ENCODE measurements at places on chromosomes 5 and 9.

GRCh38 chr9:129328355-129329042 is 150.4 kb upstream of the IER5L start:
- DNase-seq = peak; percentile 66

- DNase-seq = peak; percentile 71
Observed at GRCh38 chr5:36669015-36669651, 62.7 kb downstream of the SLC1A3 start.

DNA sequence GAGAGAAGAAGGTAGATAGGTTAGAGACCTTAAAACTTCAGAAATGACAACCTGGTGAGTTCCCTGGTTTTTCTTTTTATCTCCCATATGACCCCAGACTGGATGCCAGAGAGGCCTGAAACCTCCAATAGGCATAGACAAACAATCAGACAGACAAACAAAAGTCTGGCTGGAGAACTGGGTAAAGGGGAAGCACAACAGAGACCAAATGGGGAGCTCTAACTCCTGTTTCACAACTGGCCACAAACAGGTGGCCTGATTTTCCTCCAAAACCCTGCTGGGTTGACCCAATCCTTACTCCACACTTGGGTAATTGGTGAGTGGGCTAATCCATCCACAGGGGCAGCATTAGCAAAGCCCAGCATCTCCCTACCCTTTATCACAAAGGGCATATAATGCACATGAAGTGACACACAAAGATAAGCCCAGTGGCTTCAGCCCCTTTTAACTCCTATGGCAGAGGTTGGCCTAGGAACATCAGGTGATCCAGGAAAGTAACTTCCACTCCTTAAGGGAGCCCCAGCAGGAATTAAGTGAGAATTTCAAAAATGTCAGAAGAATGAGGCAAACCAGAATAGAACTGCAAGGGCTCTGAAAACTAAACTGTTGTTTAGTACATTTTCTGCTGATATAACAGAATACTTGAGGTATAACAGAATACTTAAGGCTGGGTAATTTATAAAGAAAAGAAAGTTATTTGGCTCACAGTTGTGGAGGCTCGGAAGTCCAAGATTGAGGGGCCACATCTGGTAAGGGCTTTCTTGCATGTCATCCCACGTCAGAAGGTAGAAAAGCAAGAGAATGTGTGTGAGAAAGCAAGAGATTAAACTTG is 60.9 kb upstream of the ROR2 start:
- no peak for DNase-seq

DNA sequence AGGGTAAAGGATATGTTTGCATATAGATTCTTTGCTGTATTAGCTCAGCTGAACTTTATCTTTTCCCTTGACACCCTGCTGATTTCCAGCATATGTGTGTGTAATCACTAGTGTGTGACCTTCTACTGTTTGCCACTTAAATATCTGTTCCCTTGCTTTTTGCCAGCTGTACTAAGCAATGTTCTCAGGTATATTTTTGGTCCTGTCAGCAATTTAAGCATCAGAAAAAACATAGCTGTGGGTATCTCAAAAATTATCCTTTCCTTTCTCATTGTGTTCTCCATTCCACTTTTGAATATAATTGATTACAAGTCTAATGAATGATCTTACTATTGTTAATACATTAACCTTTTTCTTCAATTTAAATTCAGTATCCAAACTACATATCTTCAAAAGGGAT is 59.2 kb upstream of the CDH10 start:
- no peak for DNase-seq

- no peak for DNase-seq
Observed at GRCh38 chr5:17388717-17389116, 109.3 kb upstream of the TAF11L2 start.

GRCh38 chr5:139543423-139543991 is 17.6 kb upstream of the UBE2D2 start:
- DNase-seq = peak; percentile 30

GRCh38 chr9:18237776-18238175 is 236.2 kb upstream of the ADAMTSL1 start:
- no peak for DNase-seq

DNA sequence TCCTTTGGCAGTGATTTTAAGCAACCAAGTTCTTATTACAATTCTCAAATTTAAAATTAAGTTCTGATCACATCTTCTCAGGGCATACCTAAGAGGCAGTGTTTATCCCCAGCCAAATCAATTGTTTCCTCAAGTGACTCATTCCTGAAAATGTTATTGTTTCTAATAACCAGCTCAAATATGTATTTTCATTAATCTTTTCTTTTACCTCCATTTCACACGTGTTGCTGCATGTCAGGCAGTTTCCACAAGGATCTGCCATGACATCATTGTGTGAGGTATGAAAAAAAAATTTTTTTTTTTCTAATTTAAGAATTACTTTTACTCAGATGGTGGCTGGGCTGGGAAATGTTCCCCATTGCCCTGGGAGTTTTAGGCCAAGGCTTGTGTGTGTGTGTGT is 113.0 kb upstream of the NTRK2 start:
- no peak for DNase-seq

DNA sequence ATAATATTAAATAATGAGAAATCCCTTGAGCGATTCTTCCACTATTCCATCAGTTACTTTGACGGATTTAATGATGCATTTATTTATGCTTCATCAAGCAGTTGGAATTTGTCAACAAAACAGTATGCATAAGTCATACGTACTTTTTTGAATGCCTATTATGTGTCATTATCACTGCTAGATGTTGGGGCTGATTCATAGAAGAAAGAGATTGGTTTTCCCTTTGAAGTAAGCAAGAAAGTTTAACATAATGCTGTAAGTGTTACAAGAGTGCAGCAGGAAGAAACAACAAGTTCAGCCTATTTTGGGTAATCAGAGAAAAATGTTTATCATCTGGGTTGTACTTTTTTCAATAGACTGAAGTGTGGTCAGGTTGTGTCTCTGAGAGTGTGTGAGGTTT is 121.2 kb upstream of the RANBP3L start:
- DNase-seq = peak; percentile 61

- DNase-seq = no peak
Observed at GRCh38 chr9:38393128-38393796, 760 bp downstream of the ALDH1B1 start.

DNA sequence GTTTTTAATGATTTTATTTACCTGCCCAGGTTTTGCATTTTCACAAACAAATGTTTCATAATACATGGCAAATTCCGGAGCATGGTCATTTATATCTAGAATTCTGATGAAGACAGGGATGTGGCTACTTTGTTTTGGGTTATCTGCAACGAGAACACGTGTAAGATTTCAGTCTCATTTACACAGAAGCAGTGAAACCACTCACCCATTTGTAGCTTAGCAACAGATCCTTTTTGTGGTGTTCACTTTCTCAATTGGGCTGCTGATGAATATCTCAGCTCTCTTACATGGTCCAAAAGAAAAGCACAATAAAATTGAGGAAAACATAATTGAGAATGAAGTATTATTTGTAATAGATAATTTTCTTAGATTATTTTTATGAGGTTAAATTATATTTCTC is 148.6 kb downstream of the CDH9 start:
- DNase-seq = no peak

DNA sequence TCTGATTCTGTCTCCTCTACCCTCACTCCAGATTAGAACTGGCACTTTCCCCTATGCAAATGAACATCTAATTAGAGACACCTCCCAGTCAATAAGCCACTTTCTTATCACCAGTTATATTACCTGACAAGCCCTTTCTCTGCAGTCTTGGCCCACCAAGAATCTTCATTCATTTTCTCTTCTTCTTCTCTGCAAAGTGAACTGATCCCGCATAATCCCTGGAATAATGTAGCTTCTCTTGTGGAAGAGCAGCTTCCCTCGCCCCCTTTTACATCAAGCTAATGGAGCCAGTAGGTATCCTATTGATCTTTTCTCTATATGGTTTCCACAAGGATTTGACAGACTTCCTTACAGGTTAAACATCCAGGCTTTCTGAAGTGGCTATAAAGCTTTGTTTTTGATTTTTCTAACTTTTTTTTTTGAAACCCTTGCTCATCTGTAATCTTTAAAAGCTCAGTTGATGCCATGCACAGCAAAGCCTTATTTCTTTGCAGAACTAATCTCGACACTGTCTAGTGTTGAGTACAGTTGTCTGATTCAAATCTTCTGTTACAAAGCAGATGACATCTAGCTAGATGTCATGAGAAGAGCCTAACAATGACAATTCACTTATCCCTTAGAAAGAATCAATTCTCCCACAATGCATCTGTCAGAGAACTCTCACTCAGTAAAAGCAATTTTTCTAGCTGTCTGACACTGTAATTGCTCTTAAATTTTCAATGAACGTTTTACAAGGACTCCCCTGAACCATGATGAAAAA is 281.4 kb downstream of the ISL1 start:
- no peak for DNase-seq

DNA sequence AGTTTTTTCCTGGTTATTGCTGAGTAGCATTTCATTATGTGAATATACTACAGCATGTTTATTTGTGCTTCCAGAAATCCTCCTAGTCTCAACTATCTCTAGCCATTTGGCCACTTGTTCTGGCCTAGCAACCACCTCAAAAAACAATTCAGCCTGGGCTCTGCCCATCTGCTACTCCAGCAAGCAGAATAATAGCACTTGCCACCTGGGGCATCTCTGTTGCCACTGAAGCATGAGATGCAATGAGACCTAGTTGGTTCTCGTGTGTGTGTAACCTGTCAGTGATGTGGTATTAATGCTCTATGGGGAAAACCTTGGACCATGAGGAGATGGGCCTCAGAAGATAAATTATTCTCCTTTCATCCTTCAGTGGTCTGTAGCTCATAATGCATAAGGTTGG is 129.5 kb downstream of the RNF180 start:
- no peak for DNase-seq

- DNase-seq = no peak
Observed at GRCh38 chr9:113368982-113369854, 7.6 kb downstream of the HDHD3 start.

- DNase-seq = no peak
Observed at GRCh38 chr5:31759925-31760324, 121.0 kb downstream of the PDZD2 start.

- peak; percentile 74 for DNase-seq
Observed at GRCh38 chr5:95631255-95631958, 11.5 kb downstream of the GPR150 start.

GRCh38 chr5:67476531-67476930 is 279.9 kb upstream of the CD180 start:
- peak; percentile 7 for DNase-seq

- no peak for DNase-seq
Observed at GRCh38 chr5:160702934-160703333, 149.1 kb downstream of the ATP10B start.

Measured in fibroblast of skin of right biceps (primary cell).